ENCODE measurements at places on chromosomes 6 and 20. TPM values are rescaled to one million over a fixed set of nuclear protein-coding genes. Genes with fewer than 3 reads are reported as not detected.

The PI3 gene
- not detected for total RNA-seq

The RIMS1 gene
- total RNA-seq, result not detected

GRCh38 chr6:70131528-70131927 lies 171.4 kb downstream of the COL9A1 start:
- H3K4me1 ChIP-seq, result no peaks in the 10 kb centered on the region
- no peak overlapping the region for H3K4me3 ChIP-seq
- no peak overlapping the region for H3K27ac ChIP-seq
- no peaks in the 10 kb centered on the region for H3K27me3 ChIP-seq
- DNase-seq, result no peak

- no peaks in the 10 kb centered on the region for H3K4me1 ChIP-seq
- no peak overlapping the region for H3K27ac ChIP-seq
- H3K4me3 ChIP-seq, result no peak overlapping the region
- DNase-seq, result no peak
Measured at GRCh38 chr6:33000055-33000454, 9.3 kb downstream of the HLA-DOA start.

GRCh38 chr6:9404351-9405146 lies 969.2 kb upstream of the SLC35B3 start:
- no peak for DNase-seq
- H3K36me3 ChIP-seq, result no peaks in the 10 kb centered on the region
- no peaks in the 10 kb centered on the region for H3K4me1 ChIP-seq
- H3K27ac ChIP-seq, result no peak overlapping the region
- no peak overlapping the region for H3K4me3 ChIP-seq
- no peaks in the 10 kb centered on the region for H3K27me3 ChIP-seq

DNA sequence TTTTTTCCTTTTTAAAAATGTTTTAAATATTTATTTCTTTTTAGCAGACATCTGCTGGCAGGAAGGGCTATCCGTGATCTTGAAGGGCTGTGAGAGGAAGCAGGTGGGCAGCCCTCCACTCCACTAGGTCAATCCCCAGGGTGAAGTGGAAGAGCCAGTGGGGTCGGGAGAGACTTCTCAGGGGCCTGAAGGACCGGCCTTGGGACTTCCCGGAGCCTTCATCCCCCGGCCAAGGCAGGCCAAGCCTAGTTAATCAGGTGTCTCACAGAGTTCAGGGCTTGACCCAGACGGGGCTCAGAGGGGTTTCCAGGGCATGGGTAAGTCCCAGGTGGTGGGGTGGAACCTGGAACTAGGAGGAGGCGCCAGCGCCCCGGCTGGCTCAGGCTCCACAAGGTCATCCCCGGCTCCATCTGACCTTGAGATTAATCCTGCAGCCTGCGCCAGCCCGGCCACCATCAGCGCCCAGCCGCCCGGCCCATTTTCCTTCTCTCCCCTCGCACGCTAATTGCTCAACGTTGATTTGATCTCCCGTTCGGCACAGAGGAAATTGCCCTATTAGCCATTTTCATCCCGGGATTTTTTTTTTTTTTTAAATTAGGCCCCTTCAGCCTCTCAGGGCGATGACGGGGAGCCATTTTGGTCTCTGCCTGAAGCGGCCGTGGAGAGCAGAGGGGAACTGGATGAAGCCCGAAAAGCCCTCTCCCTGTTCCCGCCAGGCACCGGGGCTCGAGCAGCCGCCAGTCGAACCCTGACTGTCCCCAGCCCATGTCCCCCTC lies 44.4 kb downstream of the MDFI start:
- peak overlapping the region; percentile 49 for H3K27ac ChIP-seq
- H3K4me1 ChIP-seq, result no peaks in the 10 kb centered on the region
- DNase-seq, result no peak
- H3K4me3 ChIP-seq, result peak overlapping the region; percentile 29
- no peaks in the 10 kb centered on the region for H3K27me3 ChIP-seq
- no peaks in the 10 kb centered on the region for H3K36me3 ChIP-seq

GRCh38 chr6:120965814-120966213 lies 368.5 kb downstream of the TBC1D32 start:
- H3K36me3 ChIP-seq, result no peaks in the 10 kb centered on the region
- H3K4me1 ChIP-seq, result no peaks in the 10 kb centered on the region
- no peaks in the 10 kb centered on the region for H3K27me3 ChIP-seq
- DNase-seq, result no peak
- no peak overlapping the region for H3K4me3 ChIP-seq
- H3K27ac ChIP-seq, result no peak overlapping the region

Measured in uterus (tissue), 4 donors.